ENCODE measurements at places on chromosomes 3 and 15.

- DNase-seq = no peak
Observed at GRCh38 chr3:188166441-188166840, 12.5 kb downstream of the LPP start.

DNA sequence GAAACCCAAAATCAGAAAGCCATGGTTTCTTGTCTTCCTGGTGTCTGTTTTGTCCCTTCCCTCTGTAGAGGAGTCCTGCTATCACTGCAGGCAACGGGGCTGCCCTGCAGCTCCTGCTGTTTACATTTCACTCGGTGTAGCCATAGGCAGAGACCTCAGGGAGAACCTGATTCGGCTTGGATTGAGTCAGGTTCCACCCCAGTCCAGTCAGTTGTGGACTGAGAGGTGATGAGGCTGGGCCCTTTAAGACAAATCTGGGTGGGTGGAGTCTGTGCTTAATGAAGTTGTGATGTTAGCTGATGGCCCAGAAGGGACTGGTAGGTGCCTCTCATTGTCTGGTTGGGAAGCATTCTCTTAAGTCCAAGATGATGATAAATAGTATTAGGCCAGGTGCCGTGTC lies 35.7 kb downstream of the FLNB start:
- DNase-seq = no peak

- DNase-seq = no peak
Observed at GRCh38 chr3:71072287-71072686, 511.2 kb downstream of the FOXP1 start.

DNA sequence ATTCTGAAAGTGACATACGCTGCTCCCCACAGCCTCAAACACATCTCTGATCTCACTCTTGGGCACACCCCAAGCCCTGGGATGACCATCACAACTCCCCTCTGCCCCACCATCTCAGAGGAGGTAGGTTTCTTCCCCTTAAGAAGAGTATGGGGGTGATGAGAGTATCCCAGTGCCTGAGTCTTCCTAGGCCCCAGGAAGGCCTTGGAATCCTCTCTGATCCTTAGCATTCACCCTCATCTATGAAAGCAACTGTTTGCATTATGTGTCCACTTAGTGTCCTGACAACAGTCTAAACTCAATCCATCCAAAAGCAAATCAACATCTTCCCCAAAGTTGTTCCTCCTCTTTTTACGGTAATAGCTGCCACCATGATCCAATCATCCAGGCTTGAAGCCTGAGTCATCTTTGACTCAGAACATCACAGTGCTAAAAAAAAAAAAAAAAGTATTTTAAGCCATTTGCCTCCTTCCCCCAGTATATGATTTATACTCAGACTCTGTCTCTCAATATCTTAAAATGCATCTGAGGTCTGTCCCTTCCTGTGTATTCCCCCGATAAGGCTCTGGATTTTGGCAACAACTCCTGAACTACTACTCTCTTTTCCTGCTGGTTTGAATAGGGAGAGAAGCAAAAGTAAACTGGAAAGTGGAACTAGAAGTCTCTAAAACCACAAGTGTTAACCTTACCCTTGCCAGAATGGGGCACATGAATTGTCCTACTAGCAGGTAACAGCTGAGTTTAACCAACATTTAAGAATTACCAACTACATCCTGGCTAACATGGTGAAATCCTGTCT lies 22.5 kb downstream of the POPDC2 start:
- DNase-seq = no peak

DNA sequence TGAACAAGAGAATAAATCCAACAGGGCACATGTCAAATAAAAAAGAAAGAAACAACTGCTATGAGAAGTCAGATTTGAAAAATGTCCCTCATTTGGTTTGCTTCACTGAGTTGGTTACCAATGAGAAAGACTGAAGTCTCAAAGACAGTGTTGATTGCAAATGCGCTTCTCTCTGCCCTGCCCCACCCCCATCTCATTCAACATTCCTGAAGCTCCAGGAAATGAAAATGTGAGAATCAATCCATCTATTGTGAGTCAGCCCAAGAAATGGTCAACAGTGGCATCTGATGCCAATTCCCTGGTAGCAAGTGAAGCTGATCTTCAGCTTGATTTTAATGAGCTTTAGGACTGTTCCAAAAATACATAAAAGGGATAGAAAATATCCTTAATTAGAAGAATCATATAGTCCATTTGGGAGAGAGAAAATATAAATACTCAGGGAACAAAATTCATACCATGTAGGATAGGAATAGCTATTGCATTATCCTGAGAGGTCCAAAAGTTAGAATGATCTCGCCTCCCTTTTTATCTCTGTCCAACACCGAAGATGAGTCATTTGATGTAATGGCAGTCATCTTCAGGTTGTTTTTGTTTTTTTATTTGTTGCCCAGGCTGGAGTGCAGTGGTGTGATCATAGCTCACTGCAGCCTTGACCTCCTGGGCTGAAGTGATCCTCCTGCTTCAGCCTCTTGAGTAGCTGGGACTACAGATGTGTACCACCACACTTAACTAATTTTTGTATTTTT lies 200.3 kb upstream of the UMPS start:
- DNase-seq = no peak

GRCh38 chr3:63508305-63508704 lies 144.2 kb upstream of the SNTN start:
- no peak for DNase-seq
